ENCODE measurements at places on chromosomes 16 and 17.

DNA sequence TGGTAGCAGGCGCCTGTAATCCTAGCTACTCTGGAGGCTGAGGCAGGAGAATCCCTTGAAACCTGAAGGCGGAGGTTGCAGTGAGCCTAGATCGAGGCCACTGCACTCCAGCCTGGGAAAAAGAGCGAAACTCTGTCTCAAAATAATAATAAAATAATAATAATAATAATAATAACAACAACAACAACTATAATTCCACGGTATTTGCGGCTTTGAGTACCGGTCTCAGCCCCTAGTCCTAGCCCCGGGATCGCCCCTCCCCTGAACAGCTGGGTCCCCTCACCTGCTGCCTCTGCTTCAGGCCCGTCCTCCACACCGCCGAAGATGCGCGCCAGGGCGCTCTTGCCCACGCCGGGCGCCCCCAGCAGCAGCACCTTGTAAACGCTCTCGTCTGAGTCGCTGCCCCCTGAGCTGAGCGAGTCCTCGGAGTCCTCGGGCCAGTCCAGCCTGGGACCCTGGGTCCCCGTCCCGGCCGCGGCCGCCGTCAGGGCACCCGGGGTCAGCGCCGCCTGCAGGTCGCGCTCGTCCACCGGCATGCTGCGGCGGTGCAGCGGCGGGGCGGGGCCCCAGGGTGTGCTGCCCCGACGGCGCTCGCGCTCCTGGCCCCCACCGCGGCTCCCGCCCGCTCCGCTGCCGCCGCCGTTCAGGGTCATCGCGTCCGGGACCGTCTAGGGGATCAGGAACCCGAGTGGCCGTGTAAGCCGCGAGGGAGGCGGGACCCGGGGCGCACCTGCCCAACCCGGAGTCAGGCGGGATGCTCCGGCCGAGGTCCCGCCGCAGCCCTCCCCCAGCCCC, 611 bp downstream of the RRAD start:
- DNase-seq = no peak

DNA sequence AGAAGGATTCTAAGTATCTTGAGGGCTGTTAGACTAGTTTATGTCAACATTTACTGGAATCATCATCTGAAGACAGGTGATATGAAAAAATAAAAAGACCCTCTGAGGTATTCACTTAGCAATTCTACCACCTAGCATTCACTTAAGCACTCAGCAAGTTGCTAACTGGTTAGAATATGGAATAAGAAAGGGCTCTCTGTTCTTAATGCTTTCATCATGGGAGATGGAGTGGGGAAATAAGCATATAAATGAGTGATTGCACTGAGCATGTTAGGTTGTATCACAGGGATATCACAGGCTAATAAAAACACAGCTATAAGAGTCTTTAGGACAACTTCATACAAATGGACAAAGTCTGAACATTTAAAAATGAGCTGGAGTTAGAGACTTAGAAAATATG, 1238.8 kb downstream of the CDH11 start:
- DNase-seq = no peak

DNA sequence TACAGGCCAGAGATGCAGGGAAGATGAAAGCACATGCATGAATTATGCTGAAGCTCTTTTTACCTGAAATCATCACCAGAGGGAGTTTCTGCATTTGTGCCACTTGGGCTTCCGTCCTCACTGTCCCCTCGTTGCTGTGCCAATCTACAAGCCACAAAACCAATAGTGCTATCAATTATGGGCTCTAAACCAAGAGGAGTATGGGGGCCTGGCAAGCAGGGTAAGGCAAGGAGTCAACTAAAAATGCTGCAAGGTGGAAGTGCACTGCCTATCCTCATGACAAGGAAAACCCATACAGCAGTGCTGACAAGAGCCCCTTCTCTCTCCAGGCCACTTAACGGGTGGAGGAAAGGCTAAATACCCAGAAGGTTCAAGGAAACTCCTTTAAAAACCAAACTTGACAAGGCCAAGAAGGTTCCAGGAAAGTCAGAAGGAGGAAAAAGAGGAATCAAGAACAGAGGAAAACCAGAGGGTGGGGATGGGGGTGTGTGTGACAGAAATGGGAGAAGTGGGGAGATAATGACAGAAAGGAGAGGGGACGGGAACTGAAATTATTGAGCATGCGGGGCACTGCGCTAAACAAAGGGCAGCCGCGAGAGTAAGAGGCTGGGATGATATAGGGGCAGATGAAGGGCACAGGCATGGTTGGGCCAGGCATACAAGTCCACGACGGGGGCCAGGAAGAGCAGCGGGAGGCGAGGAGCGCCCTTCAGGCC, 674 bp downstream of the C17orf75 start:
- no peak for DNase-seq

- DNase-seq = no peak
These were observed 32.8 kb downstream of the NETO2 start for GRCh38 chr16:47110939-47111338.

DNA sequence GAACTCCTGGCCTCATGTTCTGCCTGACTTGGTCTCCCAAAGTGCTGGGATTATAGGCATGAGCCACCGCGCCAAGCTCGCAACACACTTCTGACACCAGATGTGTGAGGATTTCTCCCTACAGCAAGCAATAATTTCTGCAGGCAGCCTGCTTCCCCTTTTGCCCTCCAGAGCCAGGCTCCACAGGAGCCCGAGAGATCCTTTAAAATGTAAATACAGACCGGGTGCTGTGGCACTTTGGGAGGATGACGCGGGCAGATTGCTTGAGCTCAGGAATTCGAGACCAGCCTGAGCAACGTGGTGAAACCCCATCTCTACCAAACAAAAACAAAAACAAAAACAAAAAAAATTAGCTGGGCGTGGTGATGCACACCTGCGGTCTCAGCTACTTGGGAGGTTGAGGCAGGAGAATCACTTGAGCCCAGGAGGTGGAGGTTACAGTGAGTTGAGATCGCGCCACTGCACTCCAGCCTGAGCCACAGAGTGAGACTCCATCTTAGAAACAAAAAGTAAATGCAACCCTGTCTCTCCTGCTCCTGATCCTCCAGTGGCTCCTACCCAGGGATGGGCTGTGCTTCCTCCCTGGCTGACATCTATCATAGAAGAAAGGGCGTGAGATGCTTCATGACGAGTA, 14.7 kb downstream of the C16orf96 start:
- no peak for DNase-seq

- DNase-seq = peak; percentile 59
These were observed 70.3 kb downstream of the CMC2 start for GRCh38 chr16:80936410-80936809.

DNA sequence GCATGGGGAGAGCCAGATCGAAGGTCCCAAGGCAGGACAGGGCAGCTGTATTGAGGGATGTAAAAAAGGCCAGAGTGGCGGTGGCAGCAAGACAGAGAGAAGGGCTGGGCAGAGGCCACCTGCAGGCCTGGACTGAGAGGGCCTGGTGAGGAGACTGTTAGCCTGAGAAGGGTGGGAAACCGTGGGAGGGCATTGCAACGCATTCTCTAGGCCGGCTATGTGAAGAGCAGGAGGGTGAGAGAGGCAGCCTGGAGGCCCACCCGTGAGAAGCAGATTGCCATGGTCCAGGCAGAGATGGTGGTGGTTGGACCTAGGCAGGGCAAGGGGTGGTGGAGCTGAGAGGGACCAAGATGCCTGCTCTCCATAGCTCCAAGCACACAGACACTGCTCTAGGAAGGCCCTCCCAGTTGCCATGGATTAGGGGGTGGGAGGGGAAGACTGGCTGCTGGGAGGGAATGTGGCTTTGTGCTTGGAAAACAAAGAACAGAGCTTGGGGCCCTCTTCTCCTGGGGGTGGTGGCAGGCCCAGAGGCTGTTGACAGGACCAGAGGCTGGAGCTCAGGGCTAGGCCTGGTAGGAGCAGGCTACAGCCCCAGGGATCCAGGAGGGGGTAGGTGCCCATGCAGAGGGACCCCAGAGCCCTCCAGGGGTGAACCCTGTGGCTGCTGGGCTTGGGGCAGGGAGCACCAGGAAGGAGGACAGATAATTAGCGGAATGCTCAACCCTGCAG, 12.4 kb upstream of the TCAP start:
- DNase-seq = no peak

- DNase-seq = no peak
These were observed 15.0 kb downstream of the MYH13 start for GRCh38 chr17:10357768-10358167.

DNA sequence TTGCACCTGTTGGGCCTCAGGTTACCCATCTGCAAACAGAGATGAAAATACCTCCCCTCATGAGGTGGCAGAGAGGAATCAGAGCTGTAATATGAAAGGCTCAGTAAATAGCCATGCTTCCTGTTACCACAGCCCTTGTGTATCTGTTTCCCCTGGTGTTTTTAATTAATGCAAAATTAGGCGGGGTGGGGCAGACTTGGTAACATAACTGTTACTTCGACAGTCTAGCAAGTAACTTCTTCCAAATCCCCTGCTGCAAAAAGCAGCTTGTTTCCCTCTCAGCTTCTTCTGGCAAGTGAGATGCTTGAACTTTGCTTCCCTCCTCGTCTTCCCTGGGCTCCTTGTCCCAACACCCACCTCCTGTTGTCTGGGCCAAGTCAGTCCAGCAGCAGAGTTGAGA, 381.5 kb downstream of the CPPED1 start:
- DNase-seq = no peak

- no peak for DNase-seq
These were observed 23.2 kb upstream of the ARHGAP17 start for GRCh38 chr16:25038239-25038954.

- DNase-seq = no peak
These were observed 29.8 kb upstream of the RASD1 start for GRCh38 chr17:17525956-17526355.

- DNase-seq = peak; percentile 99
These were observed 16.4 kb upstream of the SEC14L1 start for GRCh38 chr17:77124192-77124889.

DNA sequence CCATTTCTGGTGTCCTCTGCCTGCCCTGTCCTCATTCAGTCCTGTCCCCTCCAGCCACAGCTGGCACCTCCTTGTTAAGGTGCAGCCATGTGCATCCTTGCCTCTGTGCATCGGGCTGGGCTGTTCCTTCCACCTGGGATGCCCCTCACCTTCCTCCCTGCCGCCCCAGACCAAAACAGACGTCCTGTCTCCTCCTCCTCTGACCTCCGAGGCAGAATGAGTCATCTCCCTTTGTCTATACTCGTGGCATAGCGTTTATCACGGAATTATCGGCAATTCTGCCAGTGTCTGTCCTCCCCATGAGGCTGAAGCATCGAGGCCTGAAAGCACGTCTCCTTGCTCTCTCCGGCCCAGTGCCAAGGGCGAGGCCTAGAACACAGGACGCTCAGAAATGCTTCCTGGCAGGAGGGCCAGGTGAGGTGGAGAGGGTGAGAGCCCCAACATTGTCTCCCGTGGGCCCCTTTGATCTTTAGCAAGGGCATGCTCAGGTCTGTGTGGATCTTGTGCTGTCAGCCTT, 4.6 kb downstream of the RAI1 start:
- peak; percentile 86 for DNase-seq

DNA sequence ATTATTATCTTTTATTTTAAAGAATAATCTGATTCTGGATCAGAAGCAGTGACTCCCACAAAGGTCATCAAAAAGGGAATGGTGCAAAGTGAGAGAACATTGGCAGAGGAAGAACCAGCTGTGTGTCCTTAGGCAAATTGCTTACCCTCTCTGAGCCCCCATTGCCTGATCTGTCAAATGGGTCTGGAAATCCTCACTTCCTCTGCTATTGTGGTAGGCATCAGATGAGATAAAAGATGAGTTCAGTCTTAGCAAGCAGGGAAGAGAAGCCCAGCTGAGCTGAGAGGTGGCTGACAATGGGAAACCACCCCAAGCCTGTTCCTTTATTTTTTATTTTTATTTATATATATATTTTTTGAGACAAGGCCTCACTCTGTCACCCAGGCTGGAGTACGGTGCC, 24.2 kb upstream of the PLCG2 start:
- DNase-seq = no peak

- DNase-seq = no peak
These were observed 11.0 kb upstream of the LCMT1 start for GRCh38 chr16:25100511-25100910.

- DNase-seq = no peak
These were observed 21.0 kb downstream of the SNN start for GRCh38 chr16:11689031-11689840.

- DNase-seq = no peak
These were observed 9.8 kb upstream of the CTCF start for GRCh38 chr16:67552476-67552875.

GRCh38 chr17:17425005-17425404, 51.8 kb upstream of the MED9 start:
- DNase-seq = no peak

- no peak for DNase-seq
These were observed 64.3 kb downstream of the ZDHHC7 start for GRCh38 chr16:84947022-84947421.

- no peak for DNase-seq
These were observed 389.4 kb downstream of the CPPED1 start for GRCh38 chr16:12414281-12414680.

DNA sequence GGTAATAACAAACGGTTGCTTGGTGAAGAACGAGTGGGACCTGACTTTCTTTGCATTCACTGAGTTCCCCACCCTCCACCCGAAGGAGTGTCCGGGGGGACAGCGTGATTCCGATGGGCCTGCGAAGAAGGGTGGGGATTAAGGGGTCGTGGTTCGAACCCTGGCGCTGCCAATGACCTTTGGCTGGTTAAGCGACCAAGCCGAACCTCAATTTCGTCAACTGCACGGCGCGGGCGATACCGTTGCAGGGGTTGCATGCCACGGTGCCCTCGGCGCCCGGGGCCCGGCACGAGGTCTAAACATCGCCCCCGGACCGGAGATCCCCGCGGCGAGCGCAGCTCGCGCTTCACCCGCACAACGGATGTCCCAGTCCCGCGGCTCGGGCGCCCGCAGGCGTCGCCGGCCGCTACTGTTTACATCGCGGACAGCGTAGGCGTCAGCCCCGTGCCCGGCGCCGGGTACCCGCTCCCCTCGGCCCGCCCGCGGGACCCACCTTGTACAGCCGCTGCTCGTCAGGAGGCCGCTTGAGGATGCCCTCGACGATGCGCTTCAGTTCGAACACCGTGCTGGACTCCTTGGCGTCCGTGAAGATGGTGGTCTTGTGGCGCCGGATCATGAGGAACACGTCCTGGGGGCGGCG, 460 bp downstream of the ELOB start:
- DNase-seq = no peak

GRCh38 chr16:28324235-28324886, 32.0 kb downstream of the SBK1 start:
- DNase-seq = no peak

DNA sequence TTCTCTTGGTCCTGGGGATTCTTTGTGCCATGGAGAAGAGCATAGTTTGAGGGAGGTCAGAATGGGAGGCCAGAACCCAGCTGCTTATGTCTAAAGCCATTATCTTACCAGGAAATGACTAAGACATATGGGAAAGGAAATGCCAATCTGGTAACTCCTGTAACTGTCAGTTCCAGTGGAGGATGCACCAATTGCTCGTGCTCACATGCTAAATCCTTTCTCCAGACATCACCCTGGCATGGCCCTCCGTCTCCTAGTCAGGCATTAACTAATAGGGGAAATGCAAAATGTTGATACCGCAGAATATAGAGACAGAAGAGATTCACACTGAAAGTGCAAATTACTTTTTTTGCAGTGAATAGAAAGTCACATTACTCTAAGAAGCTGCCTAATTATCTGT, 255.6 kb upstream of the HSBP1 start:
- DNase-seq = peak; percentile 70
